ENCODE measurements at places on chromosomes 13 and 19.

DNA sequence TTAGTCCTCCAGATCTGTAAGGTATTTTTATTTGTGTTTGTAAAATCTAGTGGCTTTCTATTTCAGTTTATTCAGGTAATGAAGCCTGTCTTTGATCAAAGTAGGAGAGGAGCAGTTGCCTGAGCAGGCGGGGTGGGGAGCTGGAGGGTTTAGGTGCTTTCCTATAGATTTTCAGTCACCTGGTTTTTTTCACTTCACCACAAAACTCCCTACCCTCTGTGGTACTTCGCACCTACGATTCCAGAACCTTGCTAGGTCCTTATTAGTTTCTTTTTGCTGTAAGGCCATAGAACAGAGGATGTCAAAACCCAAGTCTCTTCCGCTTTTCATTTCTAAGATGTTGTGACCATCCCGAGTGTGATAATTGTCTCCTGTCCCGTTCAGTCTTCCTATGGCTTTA is 26.6 kb downstream of the SLAIN1 start:
- no peak for DNase-seq

GRCh38 chr13:64206430-64207225 is 2791.0 kb upstream of the PCDH20 start:
- no peak for DNase-seq

DNA sequence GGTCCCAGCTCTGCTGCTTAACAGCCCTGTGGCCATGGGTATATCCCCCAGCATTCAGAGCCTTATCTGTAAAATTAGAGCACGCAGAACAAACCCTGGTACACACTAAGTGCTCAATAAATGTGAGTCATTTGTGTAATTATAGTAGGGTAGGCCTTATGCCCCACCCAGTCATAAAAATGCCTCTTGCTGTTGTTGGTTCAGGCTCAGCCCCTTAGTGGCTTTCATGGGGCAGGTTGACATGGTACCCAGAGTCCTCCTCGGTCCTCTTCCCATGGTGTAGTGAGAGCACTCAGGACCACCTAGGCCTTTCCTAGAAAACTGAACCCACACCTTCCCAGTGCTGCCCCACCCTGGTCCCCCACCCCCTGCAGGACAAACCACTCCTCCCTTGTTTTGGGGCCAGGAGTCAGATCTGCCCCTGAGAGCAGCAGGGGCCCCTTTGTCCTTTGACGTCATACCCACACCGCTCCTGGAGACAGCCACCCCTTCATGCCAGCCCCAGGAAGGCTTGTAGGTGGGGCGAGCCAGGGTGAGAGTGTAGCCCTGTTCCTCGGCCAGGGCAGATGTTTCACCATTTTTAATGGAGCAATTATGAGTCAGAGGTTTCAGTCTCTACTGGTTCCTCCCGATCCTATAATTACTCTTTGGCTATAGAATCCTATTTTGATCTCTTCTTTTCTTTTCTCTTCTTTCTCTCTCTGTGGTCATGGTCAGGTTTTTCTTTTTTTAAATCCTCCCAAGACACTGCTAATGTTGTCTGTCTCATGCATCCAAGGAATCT is 36.8 kb downstream of the ACTN4 start:
- no peak for DNase-seq

- no peak for DNase-seq
Observed at GRCh38 chr13:109198585-109198984, 569.2 kb downstream of the MYO16 start.

DNA sequence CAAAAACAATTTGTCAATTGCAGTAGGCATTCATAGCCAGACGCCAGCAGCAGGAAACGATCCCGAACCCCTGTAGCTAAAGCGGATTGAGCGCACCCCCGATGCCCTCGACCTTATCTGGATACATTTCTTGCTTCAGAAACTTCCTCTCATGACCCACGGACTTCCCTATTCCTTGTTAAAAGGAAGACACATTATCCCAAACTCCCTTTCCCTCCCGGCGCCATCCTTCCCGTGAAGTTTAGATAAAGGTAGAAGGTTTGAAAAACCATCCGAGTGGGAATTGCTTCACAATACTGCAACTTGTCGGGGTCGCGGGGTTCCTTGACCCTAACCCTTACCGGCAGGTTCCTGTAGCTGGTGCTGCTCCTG is 977 bp downstream of the PCDH20 start:
- DNase-seq = no peak

GRCh38 chr19:17654993-17655392 is 33.2 kb downstream of the UNC13A start:
- DNase-seq = no peak

DNA sequence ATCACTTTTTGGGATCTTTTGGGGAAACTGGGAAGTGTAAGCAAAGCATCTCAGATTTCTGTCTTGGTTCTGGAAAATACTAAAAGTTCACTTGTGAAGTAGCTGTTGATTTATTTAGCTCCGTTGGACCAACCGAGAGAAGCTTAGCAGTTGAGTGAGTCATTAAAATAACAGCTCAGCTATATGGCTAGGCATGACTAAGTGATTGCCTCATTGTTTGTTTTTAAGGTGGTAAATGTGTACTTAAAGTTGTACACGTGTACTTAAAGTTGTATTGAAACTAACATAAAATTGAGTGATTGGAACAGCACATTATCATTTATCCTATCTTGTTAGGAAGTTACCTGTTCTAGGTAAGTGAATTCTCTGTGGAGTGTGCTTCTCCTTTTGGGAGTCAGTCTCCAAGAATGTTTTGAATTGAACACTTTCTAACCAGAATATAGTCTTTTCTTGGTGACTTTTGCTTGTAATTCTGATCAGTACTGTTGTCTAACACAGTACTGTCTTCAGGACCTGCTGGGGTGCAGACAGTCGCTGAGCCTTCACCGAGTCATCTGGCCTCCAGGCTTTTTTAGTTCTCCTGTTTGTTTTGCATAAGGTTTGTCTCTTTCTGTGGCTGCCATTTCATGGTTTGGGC is 2.9 kb upstream of the DCUN1D2 start:
- DNase-seq = no peak

- DNase-seq = no peak
Observed at GRCh38 chr19:9849791-9850190, 14.7 kb downstream of the PIN1 start.

- peak; percentile 48 for DNase-seq
Observed at GRCh38 chr13:71860547-71861138, 6.4 kb downstream of the DACH1 start.

DNA sequence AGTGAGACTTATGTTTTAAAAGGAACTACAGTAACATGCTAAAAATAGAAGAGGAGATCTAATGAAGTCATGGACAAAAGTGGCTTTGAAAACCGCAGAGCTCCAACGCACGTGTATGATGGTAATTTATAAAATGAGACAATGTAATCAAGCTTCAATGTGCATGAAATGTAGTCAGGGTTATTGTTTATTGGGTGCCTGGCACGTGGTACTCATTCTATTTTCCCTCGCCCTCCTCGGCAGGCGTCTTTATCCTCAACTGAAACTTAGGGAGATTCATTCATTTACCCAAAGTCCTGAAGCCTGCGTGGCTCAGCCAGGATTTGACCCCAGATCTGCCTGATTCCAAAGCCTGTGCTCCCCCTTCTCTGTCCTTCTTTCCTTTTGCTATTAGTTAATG is 79.8 kb downstream of the CHST8 start:
- no peak for DNase-seq

- no peak for DNase-seq
Observed at GRCh38 chr13:95745289-95745688, 68.3 kb downstream of the DNAJC3 start.

GRCh38 chr13:59229861-59230260 is 933.9 kb downstream of the DIAPH3 start:
- DNase-seq = no peak

- no peak for DNase-seq
Observed at GRCh38 chr19:54393381-54393780, 21.9 kb upstream of the TTYH1 start.

GRCh38 chr13:40306817-40307216 is 359.6 kb downstream of the FOXO1 start:
- no peak for DNase-seq

DNA sequence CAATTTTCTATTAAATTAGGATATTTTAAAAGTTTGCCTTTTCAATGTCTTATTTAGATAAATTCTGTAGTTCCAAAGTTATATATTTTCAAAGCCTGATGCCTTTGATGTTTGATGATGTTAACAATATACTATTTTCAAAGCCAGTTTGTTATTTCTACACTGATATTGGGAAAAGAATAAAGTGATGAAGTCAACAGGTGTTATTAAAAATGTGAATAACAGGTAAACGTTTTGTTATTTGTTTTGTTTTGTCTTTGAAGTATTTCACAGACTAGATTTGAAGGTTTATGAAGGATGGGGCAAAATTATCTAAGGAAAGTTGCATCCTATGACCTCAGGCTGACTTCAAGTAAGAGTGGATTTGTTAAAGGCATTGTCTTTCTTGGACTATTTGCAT is 33.1 kb upstream of the ZNF420 start:
- no peak for DNase-seq

GRCh38 chr13:65860306-65860705 is 1369.8 kb downstream of the PCDH9 start:
- DNase-seq = no peak

- DNase-seq = no peak
Observed at GRCh38 chr13:20924758-20925394, 22.3 kb upstream of the XPO4 start.

DNA sequence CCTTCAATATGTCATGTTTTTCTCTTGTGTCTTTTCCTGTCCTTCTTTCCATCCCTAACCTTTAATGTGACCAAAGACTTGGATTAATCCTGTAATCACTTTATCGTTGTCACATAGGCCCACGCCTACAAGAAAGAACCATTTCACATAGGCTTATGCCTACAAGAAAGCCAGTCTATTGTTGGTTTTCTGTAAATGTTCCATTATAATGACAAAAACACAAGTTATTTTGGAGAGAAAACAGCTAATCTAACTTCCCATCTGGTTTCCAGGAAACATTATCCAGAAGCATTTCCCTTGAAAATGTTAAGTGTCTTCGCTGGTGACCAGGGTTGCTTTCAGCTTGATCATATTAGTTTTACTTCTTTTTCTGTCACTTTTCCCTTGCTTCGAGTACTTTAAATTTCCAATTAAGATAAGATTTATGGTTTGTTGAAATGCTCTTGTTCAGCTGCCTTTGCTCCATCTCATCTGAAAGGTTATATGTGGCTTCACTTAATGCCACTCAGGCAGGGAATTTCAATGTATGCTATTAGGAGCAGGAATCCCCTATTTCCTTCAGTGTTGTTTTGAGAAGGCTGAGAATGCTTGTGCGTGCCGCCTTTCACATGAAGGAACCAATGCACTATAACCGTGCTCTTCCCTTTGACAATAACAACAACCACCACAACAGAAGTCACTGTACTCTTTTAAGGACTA is 708.2 kb downstream of the EFNB2 start:
- no peak for DNase-seq

DNA sequence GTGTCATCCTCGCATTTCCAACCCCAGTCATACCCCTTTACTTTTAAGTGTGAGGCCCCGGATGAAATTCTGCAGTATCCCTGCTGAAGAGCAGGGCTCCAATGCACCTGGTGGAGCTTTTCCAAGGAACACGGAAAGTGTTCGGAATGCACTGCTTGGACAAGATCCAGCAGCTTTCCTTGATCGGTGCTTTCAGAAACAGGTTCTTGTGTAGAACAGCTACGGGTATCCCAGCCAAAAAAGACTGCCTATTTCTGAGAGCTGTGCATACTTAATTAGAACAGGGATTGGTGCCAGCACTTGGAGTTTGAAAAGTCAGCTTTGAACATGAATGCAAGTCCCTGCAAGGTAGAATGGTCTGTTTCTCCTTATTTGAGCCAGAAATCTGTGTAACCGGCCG is 87.2 kb upstream of the C1QTNF9B start:
- DNase-seq = no peak

DNA sequence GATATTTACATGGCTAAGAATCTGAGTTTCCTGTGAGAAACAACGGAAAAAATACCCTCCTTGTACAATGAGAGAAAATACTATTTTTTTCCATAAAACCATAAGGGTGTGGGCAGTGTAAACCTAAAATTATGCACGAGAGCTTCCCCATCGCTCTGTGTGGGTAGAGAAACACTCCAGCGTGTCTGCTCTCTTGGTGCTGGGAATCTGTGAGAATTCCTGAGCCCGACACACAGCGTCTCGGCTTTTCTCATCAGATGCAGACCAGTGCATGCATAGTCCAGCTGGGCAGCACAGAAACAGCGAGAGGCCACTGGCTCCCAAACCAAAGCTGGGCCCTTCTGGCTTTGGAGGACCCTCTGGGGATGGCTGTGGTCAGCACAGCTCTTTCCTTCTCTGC is 12.0 kb downstream of the PLPP2 start:
- DNase-seq = no peak

GRCh38 chr13:51632591-51633362 is 48.5 kb downstream of the WDFY2 start:
- no peak for DNase-seq

DNA sequence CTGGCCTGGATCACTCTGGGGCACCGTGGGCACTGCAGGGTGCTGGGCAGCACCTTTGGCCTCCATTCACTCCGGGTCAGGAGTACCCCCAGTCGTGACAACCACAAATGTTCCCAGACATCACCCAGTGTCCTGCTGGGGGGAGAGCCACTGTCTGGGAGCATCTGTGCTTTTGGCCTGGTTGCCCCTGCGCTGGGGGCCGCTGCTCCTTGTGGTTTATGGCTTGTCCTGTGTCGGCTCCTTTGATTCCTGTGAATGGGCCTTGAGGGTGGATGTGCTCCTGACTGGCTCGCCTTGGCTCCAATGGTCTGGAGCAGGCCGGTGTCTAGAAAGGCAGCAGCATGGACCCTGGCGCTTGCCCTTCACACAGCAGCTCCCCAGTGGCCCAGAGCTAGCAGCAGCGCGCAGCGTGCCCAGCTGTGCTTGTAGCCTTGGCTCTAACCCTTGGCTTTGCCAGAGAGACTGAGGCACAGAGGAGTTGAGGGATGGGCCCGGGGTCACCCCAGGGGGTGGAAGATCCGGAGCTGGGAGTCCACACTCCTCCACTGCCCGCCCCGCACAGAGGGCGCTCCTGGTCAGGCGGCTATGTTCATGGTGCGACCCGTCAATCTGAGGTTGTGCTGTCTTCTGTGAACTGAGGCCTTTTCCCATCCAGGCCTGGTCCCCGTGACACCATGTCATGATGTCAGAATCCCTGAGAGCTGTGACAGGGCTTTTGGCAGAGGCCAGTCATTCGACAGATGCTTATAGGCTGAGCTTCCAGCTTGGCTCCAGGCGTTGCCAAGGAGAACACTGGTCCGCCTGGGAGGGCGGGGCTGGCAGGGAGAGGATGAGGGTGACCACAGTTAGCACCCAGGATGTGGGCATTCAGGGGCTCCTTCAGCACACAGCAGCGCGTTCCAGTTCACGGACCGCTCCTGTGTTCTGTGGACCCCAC is 4.1 kb downstream of the DAZAP1 start:
- DNase-seq = no peak

GRCh38 chr13:60201286-60201685 is 37.6 kb upstream of the DIAPH3 start:
- no peak for DNase-seq

DNA sequence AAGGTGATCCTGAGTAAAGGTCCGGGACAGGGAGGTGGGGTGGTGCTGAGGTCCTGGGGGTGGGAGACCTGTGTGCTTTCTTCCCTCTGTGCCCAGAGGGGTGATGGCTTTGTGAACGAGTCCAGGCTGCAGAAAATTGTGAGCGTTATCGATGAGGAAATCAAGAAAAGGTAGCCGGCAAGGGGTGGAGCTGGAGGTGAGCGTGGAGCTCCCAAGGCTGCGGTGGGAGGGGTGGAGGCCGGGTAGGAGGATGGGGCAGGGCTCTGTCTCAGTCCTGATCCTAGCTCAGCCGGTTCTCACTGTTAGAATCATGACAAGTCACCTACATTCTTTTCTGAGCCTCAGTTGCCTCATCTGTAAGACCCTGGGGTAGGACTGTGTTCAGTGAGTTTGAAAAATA is 4.0 kb downstream of the SELENOV start:
- no peak for DNase-seq

GRCh38 chr19:40366697-40367561 is 18.4 kb downstream of the PLD3 start:
- peak; percentile 17 for DNase-seq

Measured in NCI-H1417 treated with DMSO at 0.1 percent for 48 hours (cell line).